ENCODE measurements at places on chromosomes 16 and 17.

- no peak for DNase-seq
Measured at GRCh38 chr16:3638916-3639644, 15.4 kb upstream of the DNASE1 start.

GRCh38 chr17:77546772-77547241, 406.0 kb downstream of the SEC14L1 start:
- no peak for DNase-seq

- no peak for DNase-seq
Measured at GRCh38 chr17:43216762-43217613, 5.3 kb downstream of the TMEM106A start.

GRCh38 chr17:77598241-77598620, 360.3 kb upstream of the TNRC6C start:
- no peak for DNase-seq

DNA sequence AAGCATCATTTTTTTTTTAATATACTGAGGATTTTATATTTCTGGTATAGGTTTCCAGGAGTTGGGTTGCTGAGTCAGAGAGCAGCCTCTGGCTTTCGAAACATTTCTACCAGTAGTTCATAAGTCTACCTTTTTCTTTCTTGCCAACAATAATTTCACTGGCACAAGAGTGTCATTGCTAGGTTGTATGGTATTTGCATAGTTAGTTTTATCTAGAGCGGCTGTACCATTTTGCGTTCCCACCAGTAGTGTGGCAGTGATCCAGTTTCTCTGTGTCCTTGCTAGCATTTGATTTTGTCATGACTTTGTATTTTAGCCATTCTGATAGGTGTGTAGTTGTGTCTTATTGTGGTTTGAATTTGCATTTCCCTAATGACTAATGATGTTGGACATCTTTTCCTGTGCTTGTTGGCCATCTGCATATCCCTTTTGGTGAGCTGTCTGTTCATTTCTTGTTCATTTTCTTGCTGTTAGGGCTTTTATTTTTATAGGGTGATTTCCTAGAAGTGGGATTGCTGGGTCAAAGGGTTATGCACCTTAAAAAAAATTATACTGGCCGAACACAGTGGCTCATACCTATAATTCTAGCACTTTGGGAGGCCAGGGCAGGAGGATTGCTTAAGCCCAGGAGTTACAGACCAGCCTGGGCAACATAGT, 39.9 kb downstream of the SNX29 start:
- no peak for DNase-seq

DNA sequence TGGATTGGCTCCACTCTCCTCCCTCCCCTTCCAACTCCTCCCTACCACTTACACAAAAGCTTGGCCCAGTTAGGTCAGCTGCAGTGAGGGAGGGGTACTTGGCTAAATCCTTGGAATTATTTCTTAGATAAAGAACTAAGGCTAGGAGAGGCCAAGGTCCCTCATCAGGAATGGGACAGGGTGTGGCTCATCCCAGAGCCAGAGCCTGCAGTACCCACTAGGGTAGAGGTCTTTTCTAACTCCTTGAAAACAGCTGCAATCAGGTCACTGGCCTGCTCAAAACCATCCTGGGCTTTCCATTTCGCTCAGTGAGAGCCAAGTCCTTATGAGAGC, 1.9 kb upstream of the SLC46A1 start:
- no peak for DNase-seq

DNA sequence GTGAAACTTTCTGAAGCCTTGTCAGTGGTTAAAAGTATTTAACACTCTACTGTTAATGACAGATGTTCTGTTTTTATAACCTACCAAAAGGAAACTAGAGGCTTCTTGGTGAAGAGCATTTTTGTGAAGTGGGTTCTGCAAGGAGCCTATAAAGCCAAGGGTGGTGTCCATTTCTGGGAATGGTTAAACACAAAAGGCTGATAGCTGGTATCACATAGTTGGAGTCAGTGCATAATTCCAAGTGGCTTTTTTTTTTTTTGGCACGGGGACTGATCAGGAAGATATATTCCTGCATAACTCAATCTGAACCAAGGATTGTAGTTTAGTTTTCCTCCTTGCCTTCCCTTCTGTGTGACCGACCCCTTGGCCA, 27.6 kb upstream of the KPNB1 start:
- DNase-seq = no peak

GRCh38 chr16:4415538-4416199, 727 bp downstream of the CORO7 start:
- DNase-seq = no peak

GRCh38 chr16:89193576-89194293, 6.6 kb downstream of the SLC22A31 start:
- DNase-seq = no peak

GRCh38 chr16:75079346-75079926, 37.1 kb downstream of the LDHD start:
- no peak for DNase-seq

- no peak for DNase-seq
Measured at GRCh38 chr16:30771726-30772125, 9.6 kb downstream of the RNF40 start.

GRCh38 chr17:49369089-49369488, 7.0 kb upstream of the ZNF652 start:
- DNase-seq = no peak

DNA sequence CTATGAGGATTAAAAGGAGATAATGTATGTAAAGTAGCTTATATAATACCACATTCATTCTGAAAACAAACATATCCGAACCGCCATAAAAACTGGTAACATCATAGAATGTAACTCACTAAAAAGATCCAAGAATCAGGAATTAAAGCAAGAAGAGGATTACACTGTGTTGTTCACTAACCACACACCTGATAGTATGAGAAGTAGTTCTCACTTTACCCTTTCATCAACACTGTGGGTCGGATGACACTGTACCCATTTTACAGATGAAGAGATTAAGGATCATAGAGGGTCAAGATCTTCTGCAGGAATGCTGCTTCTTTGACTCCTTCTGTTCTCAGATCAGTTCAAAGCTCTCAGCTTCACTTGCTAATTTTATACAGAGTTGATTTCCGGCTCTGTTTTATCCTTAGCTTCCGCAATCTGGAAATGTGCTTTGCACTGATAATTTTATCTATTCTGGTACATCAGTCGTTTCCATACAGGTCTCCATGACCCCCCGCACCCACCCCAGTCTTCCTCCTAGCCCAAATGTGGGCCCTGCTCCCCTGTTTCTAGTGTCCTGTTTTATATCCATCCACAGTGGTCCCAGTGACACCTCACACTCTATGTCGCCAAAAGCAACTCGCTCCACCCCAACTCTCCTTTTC, 288.6 kb upstream of the CCL2 start:
- DNase-seq = no peak

DNA sequence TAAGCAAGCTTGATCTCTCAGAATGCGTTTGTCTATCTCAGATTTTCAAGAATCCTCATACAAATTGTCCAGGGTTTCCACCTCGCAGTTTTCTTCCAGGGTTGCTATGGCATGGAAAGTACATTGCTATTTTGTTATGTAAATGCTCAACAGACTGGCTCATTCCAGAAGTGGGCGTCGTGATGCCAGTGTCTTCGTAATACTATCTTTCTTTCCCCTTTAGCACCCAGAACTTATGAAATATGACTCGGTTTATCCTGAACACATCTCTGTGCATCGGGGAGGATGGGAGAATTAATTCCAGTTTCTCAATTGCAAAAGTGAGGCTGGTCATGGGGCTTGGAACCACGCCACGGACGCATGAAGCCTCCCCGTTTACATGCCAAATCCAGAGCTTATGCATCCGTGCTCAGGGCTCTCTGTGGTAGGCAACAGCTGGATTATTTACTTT, 405.0 kb downstream of the WWOX start:
- DNase-seq = no peak

GRCh38 chr17:27647765-27648164, 16.8 kb downstream of the LGALS9 start:
- DNase-seq = no peak

GRCh38 chr16:72815348-72816318, 232.3 kb downstream of the ZFHX3 start:
- no peak for DNase-seq

- DNase-seq = no peak
Measured at GRCh38 chr16:1530883-1531637, 2.4 kb upstream of the TMEM204 start.

- DNase-seq = no peak
Measured at GRCh38 chr16:14965328-14965727, 9.5 kb upstream of the PDXDC1 start.
